RPMI7951 (cell line): ENCODE measurements at places on chromosomes 6 and 20. TPM values are rescaled to one million over a fixed set of nuclear protein-coding genes. Genes with fewer than 3 reads are reported as not detected.

Gene CABLES2
- 4.7 and 7.0 TPM in 2 replicates for total RNA-seq

Gene NR2E1
- 0.10 TPM in 1 of 2 replicates, not detected in the other for total RNA-seq

Gene NRN1
- 26.8 and 32.8 TPM in 2 replicates for total RNA-seq

Gene PPARD
- total RNA-seq, result 9.0 and 11.1 TPM in 2 replicates

Gene LY6G6F
- not detected in 2 replicates for total RNA-seq

Gene TCF21
- not detected in 2 replicates for total RNA-seq

Gene OR12D3
- total RNA-seq, result not detected in 2 replicates

Gene CAPN11
- total RNA-seq, result not detected in 2 replicates

Gene TP53TG5
- not detected in 2 replicates for total RNA-seq

Gene HINT3
- 16.1 and 17.7 TPM in 2 replicates for total RNA-seq

Gene NKX2-2
- 0.20 TPM in 1 of 2 replicates, not detected in the other for total RNA-seq

Gene PPIL4
- total RNA-seq, result 34.9 and 48.9 TPM in 2 replicates

Gene CRIP3
- not detected in 2 replicates for total RNA-seq

Gene EYS
- not detected in 2 replicates for total RNA-seq

Gene KIF13A
- total RNA-seq, result 25.5 and 25.7 TPM in 2 replicates

Gene PLA2G7
- 0.48 and 0.59 TPM in 2 replicates for total RNA-seq

Gene CFB
- 0.72 and 1.8 TPM in 2 replicates for total RNA-seq

Gene ANKRD66
- not detected in 2 replicates for total RNA-seq

Gene DTD1
- total RNA-seq, result 109 and 127 TPM in 2 replicates

Gene C20orf141
- not detected in 2 replicates for total RNA-seq

Gene ATP6V1G2
- 2.3 and 2.6 TPM in 2 replicates for total RNA-seq

Gene PARD6B
- 5.5 and 6.2 TPM in 2 replicates for total RNA-seq

Gene FOXC1
- total RNA-seq, result 1.7 and 2.0 TPM in 2 replicates

Gene PCK1
- total RNA-seq, result not detected in 2 replicates
